ENCODE measurements at places on chromosomes 1 and 21.
A peak's percentile ranks its signal among the peaks of the same experiment; 100 is the strongest.

DNA sequence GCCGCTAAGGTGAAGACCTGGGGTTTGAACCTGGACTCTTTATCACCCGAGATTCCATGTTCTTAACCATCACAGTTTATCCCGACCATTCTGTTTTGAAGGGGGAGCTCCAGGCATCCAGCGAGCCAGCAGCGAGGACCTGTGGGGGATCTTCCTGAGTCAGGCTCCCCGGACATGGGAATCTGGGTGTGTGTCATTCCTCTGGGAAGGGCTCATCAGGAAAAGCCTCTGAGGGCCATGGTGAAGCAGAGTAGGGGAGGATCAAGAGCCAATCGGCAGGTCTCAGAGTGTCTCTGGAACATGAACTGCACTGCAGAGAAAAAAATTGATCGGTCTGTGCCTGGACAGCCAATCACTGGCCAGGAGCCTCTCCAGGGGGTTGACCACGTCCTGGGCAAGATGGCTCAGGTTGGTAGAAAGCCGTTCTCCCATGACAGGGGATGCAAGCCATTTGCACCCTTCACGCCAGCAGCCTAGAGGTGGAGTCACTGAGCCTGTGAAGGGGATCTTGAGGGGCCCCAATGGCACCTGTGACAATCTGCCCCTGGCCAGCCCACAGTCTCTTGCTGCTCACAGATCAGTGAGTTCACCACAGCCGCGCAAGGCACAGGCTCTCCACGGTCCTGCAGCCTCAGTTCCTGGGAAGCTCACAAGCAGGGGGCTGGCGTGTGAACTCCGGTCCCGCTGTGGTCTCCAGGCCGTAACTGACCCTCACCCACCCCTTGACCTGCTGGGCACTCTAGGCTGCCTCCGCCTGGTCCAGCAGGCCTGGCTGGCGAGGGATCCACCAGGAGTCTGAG lies 20.4 kb upstream of the ACTRT2 start:
- DNase-seq, result no peak

- no peak for DNase-seq
Observed at GRCh38 chr1:89986020-89986419, 8.9 kb upstream of the ZNF326 start.

- peak; percentile 86 for DNase-seq
Observed at GRCh38 chr1:171644805-171645483, 7.5 kb downstream of the MYOC start.

GRCh38 chr1:114290341-114290740 lies 136.7 kb upstream of the SYT6 start:
- DNase-seq, result no peak

GRCh38 chr1:235275223-235275622 lies 52.8 kb downstream of the ARID4B start:
- DNase-seq, result no peak

DNA sequence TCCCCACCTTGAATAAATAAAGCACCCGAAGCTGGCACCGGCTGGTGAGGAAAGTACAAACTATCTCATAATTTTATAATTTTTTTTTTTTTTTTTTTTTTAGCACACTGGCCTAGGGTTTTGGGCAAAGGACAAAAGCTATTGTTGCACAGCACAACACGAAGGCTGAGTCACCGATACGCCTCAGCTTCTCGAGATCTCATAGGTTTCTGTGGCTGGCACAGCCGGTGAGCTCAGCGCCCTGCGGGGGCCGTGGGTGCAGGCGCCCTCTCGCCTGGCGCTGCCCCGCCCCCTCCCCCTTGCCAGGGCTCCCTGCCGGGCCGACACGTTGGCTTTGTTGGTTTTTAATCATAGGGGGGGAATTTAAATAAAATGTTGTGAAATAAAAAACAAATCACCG lies 17.2 kb downstream of the CASZ1 start:
- no peak for DNase-seq

- DNase-seq, result no peak
Observed at GRCh38 chr21:32020564-32020963, 147.7 kb downstream of the HUNK start.

- no peak for DNase-seq
Observed at GRCh38 chr1:178160736-178161475, 67.0 kb downstream of the RASAL2 start.

- no peak for DNase-seq
Observed at GRCh38 chr1:235635938-235636662, 13.5 kb downstream of the GNG4 start.

- DNase-seq, result no peak
Observed at GRCh38 chr1:98761219-98761865, 99.8 kb downstream of the SNX7 start.

DNA sequence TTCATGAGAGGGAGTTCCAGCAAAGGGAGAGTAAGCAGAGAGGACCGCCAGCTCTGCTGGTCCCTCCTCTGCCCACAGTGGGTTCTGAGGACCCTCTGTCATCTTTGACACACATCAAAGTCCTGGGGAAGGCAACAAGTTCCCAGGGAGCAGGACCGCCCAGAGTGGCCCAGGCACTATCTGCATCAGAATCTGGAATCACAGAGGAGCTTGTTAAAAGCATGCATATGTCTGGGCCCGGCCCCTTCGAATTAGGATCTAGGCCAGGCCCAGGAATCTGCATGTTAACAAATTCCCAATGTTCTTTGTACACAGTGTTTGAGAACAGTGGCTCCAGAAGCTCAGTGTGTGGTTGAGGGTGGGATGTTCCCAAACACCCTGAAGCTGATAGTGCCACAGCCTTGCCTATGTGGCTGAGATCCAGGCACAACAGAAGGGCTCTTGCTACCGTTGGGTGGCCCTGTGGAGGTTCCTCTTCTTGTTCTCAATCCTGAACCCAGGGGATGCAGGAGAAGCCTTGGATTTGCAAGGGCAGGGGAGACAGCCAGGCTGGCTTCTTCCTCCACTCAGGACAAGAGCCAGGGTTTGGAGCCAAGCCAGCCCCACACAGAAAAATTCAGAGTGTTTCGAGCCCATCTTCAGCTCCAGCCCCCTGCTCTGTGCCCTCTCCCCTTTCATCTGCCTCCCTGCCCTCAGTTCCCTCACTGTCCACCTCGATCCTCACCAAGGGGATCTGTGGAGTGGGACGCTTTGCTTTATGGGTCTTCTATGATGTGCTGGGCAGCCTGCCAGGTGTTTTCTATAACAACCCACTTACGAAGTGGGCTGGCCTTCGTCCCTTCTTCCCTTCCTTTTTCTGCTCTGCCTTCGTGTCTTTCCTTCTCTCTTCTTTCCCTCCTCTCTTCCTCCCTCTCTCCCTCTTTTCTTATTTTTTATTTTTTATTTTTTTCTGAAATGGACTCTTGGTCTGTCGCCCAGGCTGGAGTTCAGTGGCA lies 129.0 kb upstream of the TMPRSS2 start:
- no peak for DNase-seq

- DNase-seq, result no peak
Observed at GRCh38 chr21:18460979-18461378, 57.4 kb upstream of the TMPRSS15 start.

DNA sequence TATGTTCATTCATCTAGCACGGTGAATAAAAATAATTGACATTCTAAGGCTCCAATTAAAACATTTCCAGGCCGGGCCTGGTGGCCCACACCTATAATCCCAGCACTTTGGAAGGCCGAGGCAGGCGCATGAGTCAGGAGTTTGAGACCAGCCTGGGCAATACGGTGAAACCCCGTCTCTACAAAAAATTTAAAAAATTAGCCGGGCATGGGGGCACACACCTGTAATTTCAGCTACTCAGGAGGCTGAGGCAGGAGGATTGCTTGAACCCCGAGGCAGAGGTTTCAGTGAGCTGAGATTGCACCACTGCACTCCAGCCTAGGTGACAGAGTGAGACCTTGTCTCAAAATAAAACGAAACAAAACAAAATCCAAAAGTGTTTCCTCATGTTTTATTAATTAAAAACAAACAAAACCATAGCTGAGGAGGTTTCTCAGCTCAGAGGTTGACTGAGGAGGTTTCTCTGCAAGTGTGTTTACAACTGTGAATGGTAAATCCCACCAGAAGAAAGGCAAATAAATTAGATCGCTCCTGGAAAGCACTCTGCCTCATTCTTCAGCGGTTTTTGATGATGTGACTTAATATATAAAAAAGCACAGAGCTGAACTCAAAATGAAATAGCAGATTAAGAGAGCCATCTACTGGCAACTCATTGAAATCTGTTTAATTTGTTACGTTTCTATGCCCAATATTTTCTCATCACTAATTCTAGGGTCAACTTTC lies 37.7 kb upstream of the ATG4C start:
- DNase-seq, result no peak

GRCh38 chr1:228866468-228866867 lies 131.2 kb downstream of the RHOU start:
- DNase-seq, result no peak

DNA sequence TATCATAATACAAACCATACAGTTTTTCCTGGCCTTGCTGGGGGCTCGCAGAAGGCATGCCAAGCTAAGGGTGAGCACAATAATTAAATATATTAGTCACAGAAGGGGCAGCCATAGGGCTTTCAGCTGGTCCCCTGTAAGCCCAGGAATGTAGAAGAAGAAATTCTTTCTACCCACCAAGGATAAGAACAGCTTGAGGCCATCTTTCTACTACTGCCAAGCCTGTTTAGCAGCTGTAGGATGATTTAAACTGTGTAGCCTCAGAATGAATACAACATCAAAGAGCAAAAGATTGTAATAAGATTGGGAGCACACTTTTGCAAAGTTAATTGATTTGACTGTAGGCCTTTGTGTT lies 171.5 kb downstream of the LRRC7 start:
- no peak for DNase-seq

DNA sequence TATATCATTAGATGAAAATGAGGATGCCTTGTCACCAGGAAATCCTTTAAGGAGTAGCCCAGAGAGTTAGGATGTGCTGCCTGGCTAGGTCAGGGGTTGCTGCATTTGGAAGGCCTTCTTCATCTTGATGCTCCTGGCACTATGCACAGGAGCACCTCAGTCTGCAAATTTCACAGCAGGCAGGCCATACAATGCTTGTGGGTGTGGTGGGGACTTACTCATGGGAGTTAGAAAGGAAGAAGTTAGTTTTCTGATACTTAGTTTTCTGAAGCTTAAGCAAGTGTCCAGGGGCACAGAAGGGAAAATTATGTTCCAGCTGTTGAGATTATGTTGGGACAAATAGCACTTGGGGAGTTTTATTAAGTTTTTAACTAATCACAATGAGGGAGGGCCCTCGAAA lies 11.4 kb downstream of the HLX start:
- DNase-seq, result no peak

GRCh38 chr1:26257222-26257621 lies 22.7 kb upstream of the SH3BGRL3 start:
- no peak for DNase-seq

GRCh38 chr1:177779166-177779965 lies 190.5 kb downstream of the SEC16B start:
- DNase-seq, result no peak

GRCh38 chr1:45848097-45848496 lies 44.7 kb downstream of the MAST2 start:
- no peak for DNase-seq

DNA sequence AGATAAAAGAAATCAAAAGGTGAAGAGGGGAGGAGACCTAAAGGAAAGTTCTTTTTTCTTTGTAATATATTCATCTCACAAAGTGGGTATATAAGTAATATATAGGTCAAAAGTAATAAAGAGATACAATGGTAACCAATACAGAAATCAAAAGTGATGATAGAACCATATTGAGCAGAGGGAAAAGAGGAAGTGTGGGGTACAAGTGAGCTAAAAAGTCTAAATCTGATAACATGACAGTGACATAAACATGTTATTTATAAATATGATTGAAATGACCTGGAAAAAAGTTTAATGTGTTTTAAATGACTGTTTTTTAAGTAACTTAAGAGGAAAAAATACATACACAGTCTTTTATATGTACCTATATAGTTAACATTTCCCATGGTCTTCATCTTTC lies 70.5 kb downstream of the MRPL39 start:
- no peak for DNase-seq

GRCh38 chr1:28735961-28736449 lies 735 bp upstream of the YTHDF2 start:
- no peak for DNase-seq

GRCh38 chr1:2386636-2387611 lies 4.4 kb downstream of the MORN1 start:
- DNase-seq, result no peak

GRCh38 chr1:24406788-24407187 lies 6.8 kb downstream of the STPG1 start:
- no peak for DNase-seq

DNA sequence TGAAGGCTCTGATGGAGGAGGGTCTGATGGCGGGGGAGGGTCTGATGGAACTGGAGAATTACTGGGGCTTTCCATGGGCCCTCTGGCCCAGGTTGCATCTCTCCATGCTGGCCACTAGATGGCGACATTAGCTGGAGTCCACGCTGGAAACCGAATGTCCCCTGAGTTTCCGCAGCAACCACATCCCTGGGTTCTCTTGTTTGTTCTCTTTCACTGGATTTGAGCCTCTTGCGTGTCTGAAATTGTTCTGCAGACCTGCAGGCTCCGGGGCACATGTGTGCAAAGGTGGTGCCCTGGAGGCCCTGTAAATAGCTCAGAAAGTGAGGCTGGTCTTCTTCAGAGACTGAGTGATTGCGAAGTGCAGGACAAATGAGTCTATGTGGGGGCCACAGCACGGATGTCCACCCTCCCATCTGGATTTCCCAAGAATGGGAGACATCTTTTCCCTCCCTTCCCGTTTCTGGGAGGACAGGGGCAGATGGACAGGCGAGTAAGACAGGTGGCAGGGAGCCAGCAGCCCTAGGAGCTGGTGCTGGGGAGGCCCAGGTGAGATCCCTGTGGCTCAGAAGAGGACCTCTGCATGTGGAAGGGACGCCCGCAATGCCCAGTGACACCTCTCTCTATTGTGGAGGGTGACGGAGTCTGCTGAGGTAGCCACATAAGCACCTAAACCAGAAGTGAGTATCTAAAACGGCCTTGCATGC lies 73.2 kb upstream of the ABCG1 start:
- DNase-seq, result peak; percentile 79

- DNase-seq, result no peak
Observed at GRCh38 chr1:177239792-177240191, 69.0 kb downstream of the BRINP2 start.

- DNase-seq, result no peak
Observed at GRCh38 chr1:89802051-89802450, 18.8 kb upstream of the LRRC8D start.

- DNase-seq, result no peak
Observed at GRCh38 chr21:44941567-44941966, 1.7 kb downstream of the SLX9 start.

GRCh38 chr1:48261881-48262400 lies 39.4 kb downstream of the SLC5A9 start:
- no peak for DNase-seq

DNA sequence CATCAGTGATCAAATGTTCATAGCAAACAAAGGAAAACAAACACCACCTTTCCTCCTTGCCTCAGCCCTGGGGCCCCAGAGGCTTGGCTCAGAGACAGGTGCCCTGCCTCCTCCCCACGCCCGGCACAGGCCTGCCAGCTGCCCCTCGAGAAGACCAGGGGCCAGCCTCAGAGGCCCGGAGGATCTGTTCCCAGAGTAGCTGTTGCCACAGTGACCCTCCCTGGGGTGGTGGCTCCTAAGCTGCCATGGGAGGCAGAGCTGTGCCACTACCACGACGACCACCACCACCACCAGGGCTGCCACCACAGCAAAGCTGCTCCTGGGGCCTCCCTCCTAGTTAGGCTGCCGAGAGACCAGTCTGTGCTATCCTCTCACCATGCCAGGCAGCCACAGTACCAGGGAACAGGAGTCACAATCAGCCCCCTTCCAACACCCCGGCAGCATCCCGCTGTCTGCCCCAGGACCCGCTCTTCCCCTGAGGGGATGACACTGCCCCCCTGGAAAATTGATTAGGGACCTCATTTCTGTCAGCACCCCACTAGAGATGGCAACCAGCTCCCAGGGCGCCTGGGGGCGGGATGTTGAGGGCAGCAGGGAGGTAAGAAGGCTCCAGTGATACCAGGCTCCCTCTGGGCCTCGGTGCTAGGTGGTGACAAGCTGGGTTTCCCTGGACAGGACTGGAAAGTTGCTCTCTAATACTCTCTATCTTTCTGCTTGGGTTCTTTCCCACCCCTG lies 30.5 kb downstream of the KCNC4 start:
- no peak for DNase-seq

Measured in activated CD8-positive, alpha-beta memory T cell treated with anti-CD3 and anti-CD28 coated beads, Interleukin-2, amount 10 ng/mL, durations not matched to agents 7 days and 5 days (primary cell).